Left lobe of liver (tissue), 2 donors: ENCODE measurements at places on chromosomes 3 and 15.
A peak's percentile ranks its signal among the peaks of the same experiment; 100 is the strongest.

- DNase-seq = peak; percentile 90
These were observed at the start of the genes DTX3L and PARP9 for GRCh38 chr3:122564155-122564912. Gene DTX3L (plus strand): TSS chr3:122564338. CDS start chr3:122564427, 89 bp downstream. Gene PARP9 (minus strand): TSS chr3:122564300. CDS start chr3:122559620, 4,680 bp downstream.

GRCh38 chr3:33883538-33883950, 85.1 kb downstream of the PDCD6IP start:
- no peak for DNase-seq

GRCh38 chr3:71641674-71642073, 58.1 kb upstream of the FOXP1 start:
- no peak for DNase-seq

DNA sequence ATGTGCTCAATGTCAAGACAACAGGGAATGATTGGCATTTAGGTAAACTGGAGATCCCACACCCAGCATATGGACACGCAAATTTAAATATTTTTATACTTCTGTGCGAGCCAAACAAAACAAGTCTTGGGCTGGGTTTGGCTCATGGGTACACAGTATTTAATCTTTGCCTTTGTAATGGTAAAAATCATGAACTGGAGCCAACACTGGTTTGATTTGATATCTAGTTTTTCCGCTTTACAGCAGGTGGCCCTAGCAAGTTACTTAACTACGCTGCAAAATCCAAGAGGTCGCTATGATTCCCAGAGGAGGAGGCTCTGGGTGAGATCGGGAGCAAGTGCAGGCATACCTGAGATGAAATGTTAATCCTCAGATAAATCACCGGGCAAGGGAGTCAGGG, 207.9 kb upstream of the SATB1 start:
- no peak for DNase-seq

- DNase-seq = no peak
These were observed 1074.6 kb downstream of the FHIT start for GRCh38 chr3:60176614-60177013.

- no peak for DNase-seq
These were observed 7.8 kb upstream of the PTX3 start for GRCh38 chr3:157428853-157429252.

DNA sequence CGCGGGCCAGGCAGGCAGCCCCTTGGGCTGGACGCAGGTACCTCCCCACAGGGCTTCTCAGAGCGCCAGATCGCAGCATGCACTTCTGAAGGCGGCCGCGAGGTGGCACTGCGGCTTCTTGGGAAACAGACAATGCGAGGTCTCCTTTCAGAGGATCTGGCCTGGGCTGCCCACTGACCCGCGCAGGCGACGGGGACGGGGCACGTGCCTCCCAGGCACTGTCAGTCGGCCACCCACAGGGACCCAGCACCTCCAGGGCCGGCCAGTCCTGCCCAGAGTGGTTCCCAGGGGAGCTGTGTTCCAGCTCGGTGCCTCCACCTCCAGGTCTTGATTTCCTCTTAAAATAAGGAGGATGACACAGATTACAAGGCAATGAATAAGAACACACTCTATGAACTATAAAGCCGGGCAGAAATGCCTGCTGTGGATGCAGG, 24.4 kb upstream of the TXNRD3 start:
- peak; percentile 78 for DNase-seq

- peak; percentile 89 for DNase-seq
These were observed at the start of gene PROS1 for GRCh38 chr3:93973131-93974126. Gene PROS1 (minus strand): TSS chr3:93973896. CDS start chr3:93973749, 147 bp downstream.

DNA sequence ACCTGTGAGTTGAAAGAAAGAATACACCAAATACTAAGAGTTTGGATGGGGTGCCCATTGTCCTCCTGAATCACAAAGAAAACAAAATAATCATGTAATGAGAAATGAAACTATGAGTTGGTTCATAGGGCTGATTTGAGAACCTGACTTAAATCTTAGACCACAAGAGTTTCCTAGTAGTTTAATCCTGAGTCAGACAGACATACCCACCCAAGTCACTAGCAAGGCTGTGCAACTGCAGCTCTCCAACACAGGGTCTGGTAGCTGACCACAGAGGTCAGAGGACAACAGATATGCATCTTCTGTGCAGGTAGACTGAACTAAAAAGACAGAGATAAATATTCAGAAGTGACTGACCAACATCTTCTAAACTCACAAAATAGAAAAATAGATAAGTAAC, 296.3 kb upstream of the TMCO5A start:
- DNase-seq = no peak

GRCh38 chr3:161208931-161209330, 12.2 kb upstream of the NMD3 start:
- DNase-seq = no peak

- DNase-seq = no peak
These were observed 70.3 kb downstream of the SENP2 start for GRCh38 chr3:185656321-185656840.

- no peak for DNase-seq
These were observed 124.2 kb downstream of the IMPG2 start for GRCh38 chr3:101195951-101196713.

DNA sequence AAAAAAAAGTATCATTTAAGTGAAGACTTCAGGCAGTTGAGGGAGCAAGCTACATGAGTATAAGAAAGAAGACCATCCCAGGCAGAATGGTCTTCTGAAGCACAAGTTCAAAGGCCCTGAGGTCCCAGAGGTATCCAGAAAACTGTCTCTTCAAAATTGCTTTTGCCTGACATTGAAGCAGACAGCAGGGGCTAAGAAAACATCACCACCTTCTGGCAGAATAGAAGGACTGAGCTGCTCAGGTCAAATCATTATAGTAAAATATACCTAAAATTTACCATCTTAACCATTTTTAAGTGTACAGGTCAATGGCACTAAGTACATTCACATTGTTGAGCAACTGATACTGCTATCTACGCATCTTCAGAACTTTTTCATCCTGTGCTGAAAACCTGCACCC, 16.4 kb downstream of the GPR160 start:
- no peak for DNase-seq

GRCh38 chr3:28053759-28054158, 187.7 kb upstream of the CMC1 start:
- no peak for DNase-seq

- DNase-seq = no peak
These were observed 40.9 kb downstream of the C2CD4A start for GRCh38 chr15:62107571-62108121.

DNA sequence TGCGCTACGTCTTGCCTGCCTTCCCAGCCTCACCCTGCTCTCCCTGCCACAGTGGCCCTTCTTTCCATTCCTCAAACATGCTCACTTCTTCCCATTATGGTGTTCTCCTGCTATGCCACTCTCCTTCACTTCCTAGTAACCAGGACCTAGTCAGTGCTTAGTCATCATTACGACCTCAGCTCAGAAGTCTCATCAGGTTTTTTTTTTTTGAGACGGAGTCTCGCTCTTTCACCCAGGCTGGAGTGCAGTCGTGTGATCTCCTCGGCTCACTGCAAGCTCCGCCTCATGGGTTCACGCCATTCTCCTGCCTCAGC, 149.5 kb downstream of the GREM1 start:
- no peak for DNase-seq
